ENCODE measurements at places on chromosomes 2 and 18. TPM values are rescaled to one million over a fixed set of nuclear protein-coding genes. Genes with fewer than 3 reads are reported as not detected.

Gene SCN9A
- total RNA-seq, result 9.1 TPM

Gene FKBP1B
- total RNA-seq, result 4.0 TPM

Gene CDH19
- not detected for total RNA-seq

Gene CHRNA1
- 1.1 TPM for total RNA-seq

Gene HNMT
- total RNA-seq, result 0.31 TPM

Gene PFN4
- total RNA-seq, result 3.0 TPM

Gene CCDC74A
- total RNA-seq, result 14.6 TPM

Gene SUCLG1
- 108 TPM for total RNA-seq

Gene PTPRM
- 37.7 TPM for total RNA-seq

Gene NAT8
- 1.3 TPM for total RNA-seq

Gene SNRNP27
- 90.0 TPM for total RNA-seq

Gene UGT1A8
- not detected for total RNA-seq

Gene DOCK10
- 3.7 TPM for total RNA-seq

GRCh38 chr2:9275399-9275798 lies 68.8 kb downstream of the ASAP2 start:
- ATAC-seq, result peak; percentile 39

DNA sequence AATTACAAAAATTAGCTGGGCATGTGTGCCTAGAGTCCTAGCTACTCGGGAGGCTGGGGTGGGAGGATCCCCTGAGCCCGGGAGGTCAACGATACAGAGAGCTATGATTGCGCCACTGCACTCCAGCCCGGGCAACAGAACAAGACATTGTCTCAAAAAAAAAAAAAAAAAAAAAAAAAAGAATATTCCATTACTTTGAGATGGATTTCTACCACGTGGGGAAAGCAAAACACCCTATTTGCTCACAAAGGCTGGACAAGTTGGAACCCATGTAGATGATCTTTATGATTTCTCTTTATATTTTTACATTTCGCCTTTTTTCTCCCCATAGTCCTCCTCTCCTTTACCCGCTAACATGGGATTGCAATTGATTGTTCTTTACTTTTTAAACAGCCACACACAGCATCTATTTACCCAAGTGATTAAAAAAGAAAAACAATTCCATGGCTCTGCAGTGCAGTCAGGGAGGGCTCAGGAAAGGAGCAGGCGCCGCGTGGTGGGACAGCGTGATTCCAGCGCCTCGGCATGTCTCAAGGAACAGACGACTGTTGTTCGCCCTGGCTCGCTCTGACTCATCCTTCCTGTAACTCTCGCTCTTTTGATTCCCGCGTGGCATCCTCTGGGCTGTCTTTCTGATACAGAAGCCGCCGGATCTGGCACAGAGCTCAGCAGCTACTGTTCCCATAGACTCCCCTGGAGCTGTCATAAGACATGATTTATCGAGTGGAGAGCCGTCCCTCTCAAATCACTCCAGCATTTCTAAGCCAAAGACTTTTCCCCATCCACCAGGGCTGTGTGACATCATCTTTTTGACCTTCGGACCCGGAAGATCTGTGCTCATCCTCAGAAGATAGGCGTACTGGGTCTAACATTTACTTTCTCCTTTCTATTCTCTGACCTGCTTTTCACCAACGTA lies 230.4 kb upstream of the AGAP1 start:
- peak; percentile 95 for ATAC-seq

DNA sequence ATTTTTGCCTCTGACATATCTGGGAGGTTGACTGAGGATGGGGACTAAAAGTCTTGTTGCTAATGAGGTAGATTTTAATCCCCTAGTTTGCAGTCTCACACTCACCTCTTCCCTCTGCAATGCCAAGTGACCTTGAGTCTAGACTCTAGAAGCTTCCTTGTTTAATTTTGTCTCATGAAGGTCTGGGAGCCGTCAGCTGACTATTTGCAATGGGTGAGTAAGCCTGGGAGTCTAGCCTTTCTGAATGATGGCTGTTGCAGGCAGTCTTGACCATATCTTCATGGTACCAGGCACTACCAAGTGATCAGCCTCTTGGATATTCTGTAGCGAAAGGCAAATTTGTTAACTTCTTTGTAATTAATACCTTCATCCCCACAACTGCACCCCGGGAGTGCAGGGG lies 61.2 kb downstream of the ARHGAP15 start:
- ATAC-seq, result no peak

DNA sequence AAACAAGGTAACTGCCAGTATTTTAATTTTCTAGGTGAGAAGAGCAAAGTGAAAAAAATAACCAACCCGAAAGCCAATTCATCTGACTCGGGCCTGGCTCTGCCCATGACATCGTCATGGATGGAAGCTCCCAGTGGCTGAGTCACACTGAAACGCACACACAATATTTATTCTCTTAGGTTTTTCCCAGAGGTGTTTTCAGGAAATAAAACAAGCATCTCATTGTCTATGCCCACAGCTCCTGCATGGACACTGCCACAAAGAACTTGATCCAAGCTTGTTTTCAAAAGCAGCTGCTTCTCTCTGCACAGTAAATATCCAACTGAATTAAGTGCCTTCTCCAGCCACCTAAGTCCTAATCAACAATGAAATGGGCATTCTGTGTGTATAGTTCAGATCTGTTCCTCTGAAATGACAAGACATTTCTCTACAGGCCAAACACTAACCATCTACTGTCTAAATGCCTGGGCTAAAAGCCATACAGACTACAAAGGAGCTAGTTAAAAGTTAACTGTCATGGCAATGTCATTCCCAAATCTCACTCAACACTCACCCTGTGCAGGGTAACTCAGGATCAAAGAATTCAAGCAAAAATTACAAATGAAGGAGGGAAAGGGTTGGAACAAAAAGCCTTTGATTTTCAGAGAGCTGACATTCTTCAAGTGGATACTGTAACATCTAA lies 62.9 kb downstream of the RPL31 start:
- ATAC-seq, result peak; percentile 77

DNA sequence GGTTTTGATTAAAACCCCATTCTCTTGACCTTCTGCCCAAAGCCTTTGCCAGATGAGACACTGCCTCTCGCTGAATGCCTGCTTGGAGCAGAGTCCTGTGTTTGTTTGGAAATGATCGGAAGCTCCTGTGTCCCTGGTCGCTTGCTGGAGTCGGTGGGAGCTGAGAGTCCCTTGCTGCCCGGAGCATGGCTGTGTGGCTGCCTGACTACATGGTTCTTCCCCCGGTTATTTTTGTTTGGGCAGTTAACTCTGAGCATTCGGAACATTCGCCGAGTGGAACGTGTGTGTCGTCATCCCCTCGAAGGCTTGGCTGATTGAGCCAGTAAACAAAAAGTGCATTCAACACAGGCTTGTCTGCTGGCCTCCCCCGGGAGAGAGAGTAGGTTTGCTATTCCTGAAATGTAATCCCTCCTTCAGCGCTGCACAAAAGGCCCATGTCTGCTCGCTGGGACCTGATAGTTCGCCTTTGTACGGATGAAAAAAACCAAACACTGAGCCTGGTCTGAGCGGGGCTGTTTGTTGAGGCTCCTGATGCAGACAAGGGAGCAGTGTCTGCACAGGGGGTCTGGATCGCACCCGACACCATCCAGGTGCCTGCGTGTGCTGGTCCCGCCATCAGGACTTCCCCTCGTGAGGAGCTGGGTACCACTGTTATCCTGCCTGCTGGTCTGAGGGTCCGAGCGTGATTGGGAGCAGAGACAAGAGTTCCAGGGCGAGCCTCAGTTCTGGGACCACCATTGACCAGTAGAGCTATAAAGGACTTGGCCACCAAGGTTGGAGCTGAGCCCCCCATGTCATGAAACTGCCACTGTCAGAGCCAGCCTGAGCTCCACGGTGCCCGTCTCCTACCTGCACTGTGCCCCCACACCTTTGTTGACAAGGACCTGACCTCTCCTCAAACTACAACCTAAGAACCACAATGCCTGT lies 83.8 kb downstream of the AGAP1 start:
- ATAC-seq, result peak; percentile 89

DNA sequence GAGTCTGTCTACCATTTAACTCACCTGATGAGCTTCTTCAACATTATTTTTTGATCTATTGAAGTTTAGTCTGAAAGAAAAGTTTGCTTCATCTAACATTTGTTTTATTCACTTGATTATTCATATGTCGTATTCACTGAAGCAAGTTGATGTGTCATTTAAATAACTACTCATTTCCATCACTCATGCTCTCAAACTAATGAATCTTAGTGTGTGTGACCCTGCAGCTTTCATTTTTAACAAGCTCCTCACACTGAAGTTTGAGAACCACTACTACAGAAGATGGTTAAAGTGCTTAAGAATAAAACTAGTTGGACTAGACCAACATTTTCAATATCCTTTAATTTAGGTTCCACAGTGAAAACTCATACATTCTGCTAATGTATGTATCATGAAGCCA lies 1.8 kb upstream of the ABI2 start:
- no peak for ATAC-seq

GRCh38 chr2:233062451-233062850 lies 2.3 kb downstream of the INPP5D start:
- no peak for ATAC-seq

- ATAC-seq, result no peak
Measured at GRCh38 chr2:70371753-70372152, 69.9 kb upstream of the FAM136A start.

DNA sequence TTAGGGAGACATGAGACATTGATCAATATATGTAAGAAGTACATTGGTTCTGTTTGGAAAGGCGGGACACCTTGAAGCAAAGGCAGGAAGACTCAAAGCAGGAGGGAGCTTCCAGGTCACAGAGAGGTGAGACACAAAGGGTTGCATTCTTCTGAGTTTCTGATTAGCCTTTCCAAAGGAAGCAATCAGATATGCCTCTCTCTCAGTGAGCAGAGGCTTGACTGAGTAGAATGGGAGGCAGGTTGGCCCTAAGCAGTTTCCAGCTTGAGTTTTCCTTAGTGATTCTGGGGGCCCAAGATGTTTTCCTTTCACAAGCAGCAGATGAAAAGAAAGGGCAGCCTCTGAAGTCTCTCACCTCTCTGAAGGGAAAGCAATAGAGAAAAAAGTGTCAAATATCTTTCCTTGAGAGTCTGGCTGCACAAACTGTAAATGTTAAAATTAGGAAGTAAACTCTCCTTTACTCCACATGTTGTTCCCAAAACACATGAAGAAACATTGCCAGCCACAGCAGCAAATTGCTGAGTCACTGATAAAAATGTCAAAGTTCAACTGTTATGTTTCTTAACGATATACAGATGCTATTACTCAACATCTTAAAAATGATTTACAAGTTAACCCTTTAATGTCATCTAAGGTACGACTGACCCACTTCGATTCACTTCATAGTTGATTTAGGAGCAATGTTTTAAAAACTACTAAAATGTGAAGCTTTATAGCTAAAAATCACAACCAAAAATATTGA lies 40.3 kb downstream of the CYB5A start:
- ATAC-seq, result peak; percentile 44

DNA sequence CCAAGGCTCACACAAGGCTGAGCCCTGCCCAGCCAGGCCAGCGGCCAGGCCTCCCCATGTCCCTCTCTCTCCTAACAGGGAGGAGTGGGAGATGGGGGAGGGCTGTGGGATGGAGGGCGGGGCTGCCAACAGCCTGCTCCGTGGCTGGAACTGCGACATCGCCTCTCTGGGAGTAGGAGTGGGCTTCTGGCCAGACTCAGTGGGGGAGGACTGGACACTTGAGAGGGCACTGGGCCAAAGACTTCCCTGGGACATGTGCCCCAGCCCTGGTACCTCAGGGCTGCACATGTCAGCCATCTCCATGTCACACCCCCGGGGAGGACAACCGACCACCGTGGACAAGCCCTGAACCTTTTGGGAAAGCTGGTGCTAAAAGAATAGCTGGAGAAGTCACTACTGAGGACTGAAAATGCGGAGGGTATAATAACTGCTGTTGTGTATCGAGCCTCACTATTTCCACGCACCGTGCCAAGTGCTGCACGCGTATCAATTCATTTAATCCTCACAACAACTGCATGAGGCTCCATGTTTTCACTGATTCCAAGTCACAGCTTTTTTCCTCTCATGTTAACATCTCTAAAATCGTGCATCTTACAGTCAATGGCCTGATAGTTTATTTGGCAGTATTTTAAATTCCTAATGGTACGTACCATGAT lies 127.3 kb downstream of the MSH2 start:
- ATAC-seq, result no peak

GRCh38 chr2:142870526-142870925 lies 6.9 kb upstream of the KYNU start:
- no peak for ATAC-seq

- no peak for ATAC-seq
Measured at GRCh38 chr2:129747500-129748125, 231.9 kb upstream of the RAB6C start.

GRCh38 chr2:127508631-127509034 lies 17.7 kb downstream of the IWS1 start:
- peak; percentile 85 for ATAC-seq

- ATAC-seq, result no peak
Measured at GRCh38 chr2:85811180-85812093, 57.6 kb downstream of the ATOH8 start.

DNA sequence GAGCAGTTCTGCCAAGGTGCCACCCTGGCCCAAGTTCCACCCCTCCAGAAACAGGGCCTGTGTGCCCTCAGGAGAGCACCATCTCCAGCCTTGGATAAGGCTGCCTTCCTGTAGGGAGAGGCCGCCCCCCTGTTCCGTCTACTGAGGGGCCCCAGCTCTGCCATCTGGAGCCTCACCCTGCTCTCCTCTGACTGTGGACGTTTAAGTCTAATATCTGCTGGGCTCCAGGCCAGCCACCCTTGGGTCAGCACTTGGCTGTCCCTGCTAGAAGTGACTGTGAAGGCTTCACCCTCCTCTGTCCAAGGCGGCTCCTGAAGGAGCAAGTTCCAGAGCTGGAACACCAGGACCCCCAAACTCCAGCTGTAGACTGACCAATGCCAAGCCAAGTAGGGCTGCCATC lies 26.3 kb downstream of the RHOB start:
- no peak for ATAC-seq

DNA sequence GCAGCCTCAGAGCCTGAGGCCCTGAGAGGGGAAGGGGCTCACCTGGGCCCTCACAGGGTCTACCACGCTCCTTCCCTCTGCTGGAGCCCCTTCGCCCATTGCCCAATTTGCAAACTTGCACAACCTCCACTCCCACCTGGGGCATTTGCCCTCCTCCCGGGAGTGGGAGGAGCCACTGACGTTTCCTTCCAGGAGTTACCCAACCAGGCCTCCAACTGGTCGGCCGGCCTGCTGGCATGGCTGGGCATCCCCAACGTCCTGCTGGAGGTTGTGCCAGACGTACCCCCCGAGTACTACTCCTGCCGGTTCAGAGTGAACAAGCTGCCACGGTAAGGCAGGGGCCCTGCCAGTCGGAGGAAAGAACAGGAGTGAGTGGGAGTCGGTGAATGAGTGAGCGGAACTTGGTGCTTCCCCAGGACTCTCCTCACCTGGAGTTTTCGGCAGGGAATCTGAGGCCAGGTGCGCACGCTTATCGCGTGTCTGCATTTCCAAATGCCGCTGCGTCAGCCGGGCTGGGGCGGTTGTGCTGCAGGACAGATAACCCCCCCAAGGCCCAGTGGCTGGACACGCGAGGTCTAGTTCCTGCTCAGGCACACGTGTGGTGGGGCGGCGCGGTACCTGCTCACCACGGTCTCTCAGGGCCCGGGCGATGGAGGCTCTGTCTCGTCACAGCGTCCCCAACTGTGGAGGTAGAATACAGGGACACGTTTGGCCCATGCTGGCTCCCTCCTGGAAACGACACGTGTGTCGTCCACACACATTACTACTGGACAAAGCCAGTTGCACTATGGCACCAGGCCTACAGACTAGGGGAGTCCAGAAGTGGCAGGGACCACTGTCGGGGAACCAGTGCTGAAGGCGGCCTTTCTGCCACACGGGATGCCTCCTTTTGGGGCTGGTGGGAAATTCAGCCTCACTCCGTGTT lies 11.7 kb downstream of the ANO7 start:
- ATAC-seq, result no peak

GRCh38 chr2:182634386-182634785 lies 81.7 kb upstream of the DNAJC10 start:
- ATAC-seq, result no peak

- no peak for ATAC-seq
Measured at GRCh38 chr2:143719406-143719805, 590.2 kb downstream of the ARHGAP15 start.

Measured in motor neuron (in vitro differentiated cells).